Activated CD8-positive, alpha-beta memory T cell treated with anti-CD3 and anti-CD28 coated beads, Interleukin-2, amount 50 U/mL, for 48 hours (primary cell): ENCODE measurements at places on chromosomes 5 and 9.

GRCh38 chr5:179732918-179733771 is 523 bp downstream of the MAML1 start:
- DNase-seq, result peak; percentile 74

- peak; percentile 84 for DNase-seq
Observed at GRCh38 chr9:135602789-135603481, 36.4 kb downstream of the GLT6D1 start.

GRCh38 chr5:168578538-168579487 is at the start of gene PANK3:
Gene PANK3 (minus strand): TSS chr5:168579368. CDS start chr5:168579283, 85 bp downstream.
- DNase-seq, result no peak

- DNase-seq, result no peak
Observed at GRCh38 chr5:109936996-109937395, 247.3 kb downstream of the MAN2A1 start.

GRCh38 chr9:97176206-97176605 is 131.3 kb upstream of the CCDC180 start:
- no peak for DNase-seq

DNA sequence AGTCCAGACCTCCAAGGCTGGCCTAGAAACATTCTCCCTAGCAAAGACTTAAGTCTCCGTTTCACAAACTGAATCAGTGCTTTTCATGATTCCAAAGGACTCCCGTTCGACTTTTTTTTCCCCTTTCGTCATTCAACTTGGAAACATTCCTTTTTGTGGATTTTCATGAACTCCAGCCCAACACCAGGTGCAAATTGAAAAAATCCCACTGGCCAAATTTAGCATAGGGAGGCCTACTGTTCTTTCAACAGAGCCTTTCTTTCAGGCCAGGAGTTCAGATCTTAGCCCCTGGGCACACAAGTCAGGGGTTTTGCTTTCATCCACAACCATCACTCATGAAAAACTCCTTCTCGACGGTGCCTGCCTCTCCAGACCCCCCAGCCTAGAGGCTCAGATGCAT is 285.3 kb downstream of the PIK3R1 start:
- DNase-seq, result no peak

DNA sequence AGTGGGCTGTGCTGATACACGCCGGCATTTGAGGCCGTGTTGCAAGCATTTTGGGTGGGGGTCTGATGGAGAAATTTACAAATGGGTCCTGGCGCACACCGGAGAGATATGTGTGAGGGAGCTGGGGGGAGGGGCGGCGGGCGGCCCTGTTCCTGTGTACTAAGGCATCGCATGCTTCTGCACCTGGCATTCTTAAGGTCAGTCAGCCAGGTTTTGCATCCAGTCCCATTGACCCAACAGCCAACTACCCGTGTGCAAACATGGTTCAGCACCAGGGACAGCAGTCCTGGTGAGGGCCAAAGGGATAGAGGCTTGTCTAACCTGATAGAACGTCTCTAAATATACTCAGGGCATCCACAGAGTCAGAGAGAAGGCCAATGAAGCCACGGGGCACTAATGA is 839 bp downstream of the GABRG2 start:
- DNase-seq, result no peak

DNA sequence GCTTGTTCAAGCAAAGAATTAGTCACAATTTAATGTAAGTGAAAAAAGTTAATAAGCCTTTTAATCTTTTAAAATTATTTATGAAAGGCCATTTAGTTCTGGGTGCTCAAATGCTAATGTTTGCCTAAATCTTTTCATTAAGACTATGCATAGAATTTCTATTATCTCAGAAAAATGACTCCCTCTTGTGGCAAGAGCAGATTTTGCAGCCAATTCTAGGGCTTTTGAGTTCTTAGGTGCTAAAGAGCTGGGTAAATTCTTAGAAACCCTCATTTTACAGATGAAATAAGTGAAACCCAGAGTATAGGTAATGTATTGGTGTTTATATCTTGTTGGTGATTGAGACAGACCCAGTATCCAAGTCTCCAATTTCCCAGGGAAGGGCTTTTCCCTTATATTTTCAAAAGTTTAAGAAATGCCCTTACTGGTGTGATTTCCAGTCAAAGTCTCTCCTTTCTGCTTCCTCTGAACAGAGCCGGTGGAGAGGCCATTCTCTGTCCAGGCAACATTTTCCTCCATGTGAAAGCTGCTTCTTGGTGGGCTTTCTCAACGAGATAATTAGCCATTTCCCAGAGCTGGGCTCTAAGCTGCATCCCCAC is 24.1 kb upstream of the PCSK5 start:
- peak; percentile 51 for DNase-seq

GRCh38 chr9:109981091-109981490 is 201.1 kb downstream of the PALM2AKAP2 start:
- DNase-seq, result no peak

DNA sequence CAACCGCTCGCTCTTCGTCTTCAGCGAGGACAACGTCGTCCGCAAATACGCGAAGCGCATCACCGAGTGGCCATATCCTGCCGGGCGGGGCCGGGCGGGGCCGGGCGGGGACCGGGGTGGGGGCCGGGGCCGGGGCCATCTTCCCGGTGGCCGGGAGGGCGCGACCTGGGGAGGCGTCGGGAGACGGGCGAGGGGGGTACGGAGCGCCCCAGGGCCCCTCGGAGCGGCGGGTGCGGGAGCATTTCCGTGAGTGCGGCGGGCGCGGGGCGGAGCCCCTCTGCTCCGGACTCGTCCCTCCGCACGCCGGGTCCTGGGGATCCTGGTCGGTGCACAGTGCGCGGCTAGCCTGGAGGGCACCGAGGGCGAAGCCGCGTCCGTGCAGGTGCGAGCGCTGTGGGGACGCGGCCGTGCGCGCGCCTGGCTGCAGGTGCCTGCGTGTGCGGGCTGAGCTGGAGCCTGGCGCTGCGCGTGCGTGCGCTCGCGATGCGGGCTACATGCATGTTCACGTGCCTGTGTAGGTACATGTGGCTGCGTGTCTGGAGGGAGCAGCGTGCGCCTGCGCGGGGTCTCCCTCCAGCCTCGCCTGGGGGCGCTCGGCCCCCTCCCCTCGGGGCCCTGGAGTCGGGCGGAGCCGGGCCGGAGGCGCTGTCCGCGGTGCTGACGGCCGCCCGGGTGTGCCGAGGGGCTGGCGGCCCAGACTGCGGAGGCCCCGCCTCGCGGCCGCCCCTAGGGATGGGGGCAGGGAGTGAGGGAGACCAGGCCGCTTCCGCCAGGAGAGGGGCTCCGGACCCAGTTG is 762 bp downstream of the CACNA1B start:
- peak; percentile 73 for DNase-seq

- no peak for DNase-seq
Observed at GRCh38 chr9:84235511-84235910, 105.0 kb downstream of the SLC28A3 start.

DNA sequence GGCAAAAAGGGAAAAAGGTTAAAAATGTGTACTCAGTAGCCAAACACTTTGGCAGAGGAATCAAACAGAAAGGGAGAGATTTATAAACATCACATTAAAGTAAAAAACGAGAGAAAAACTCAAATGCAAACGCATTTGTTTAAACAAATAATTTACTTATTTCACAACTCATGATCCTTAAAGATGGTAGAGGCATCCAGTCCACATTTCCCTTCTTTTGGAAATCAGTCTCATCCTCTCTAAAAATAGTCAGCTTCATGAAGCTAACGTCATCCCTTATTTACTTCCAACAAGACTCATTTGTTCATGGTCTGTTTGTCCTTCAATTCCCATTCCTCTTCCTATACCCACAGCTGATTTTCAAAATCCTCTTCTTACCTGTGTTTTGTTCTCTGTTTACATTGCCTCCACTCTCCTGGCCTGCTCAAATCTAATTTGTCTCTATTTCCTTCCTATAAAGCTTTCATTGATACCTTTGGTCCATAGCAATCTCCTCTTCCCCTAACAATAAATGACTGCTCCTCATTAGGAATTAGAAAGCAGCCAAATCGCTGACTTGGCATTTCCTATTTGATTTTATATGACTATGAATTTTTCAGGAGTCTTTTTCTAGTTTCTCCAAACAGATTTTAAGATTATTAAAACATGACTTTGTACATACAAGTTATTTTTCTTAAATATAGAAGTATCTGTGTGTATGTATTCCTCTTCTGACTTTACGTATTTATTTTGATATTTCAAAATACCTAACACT is 805.3 kb downstream of the TLE1 start:
- no peak for DNase-seq

- DNase-seq, result no peak
Observed at GRCh38 chr5:150036513-150036912, 36.0 kb downstream of the HMGXB3 start.

GRCh38 chr5:31937226-31937625 is 236.9 kb downstream of the GOLPH3 start:
- no peak for DNase-seq

- DNase-seq, result no peak
Observed at GRCh38 chr9:91241909-91242308, 119.8 kb downstream of the AUH start.

DNA sequence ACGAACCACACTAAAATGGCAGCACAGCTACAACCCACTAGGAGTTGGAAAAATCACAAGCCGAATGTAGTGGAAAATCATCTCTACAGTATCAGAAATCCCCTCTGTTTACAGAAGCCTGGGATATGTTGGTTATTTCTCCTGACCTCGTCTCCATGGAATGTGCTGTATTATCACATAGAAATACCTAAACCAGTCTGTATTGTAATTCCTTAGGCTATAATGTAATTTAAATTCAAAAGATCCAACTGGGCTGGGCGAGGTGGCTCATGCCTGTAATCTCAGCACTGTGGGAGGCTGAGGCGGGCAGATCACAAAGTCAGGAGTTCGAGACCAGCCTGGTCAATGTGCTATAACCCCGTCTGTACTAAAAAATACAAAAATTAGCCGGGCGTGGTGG is 244.8 kb upstream of the MPDZ start:
- no peak for DNase-seq

DNA sequence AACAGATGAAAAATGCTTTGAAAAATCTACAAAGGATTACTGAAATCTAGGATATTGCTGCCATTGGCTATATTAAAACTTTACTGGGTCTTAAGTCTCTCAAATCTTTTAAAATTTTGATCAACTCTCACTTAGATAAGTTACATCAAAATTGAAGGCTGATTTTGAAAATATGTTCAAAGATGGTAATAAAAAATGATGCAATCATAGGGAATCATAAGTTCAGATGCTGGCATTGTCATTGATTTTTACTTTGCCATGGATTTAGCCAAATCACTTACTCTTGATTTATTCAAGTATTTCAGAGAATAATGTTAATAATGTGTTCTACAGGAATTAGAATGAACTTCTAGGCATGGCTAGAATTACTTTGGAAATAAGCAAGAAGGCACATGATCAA is 24.2 kb downstream of the LARS1 start:
- DNase-seq, result no peak

DNA sequence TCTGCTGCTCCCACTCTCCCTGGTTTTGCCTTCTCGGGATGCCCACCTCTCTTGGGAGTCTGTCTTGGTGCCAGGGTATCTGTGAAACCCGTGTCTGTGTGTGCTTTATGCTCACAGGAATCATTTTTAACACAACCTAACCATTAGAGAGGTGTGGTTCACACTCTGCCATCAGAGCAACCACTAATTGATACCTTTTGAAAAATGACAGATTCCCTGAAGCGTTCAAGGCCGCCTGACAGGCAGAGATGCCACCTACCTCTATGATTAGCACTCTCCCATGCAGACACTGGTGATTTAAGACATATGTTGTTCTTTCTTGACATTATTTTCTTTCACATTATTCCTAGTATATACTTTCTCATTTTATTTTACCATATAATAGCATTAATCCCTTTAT is 207.3 kb upstream of the SGCD start:
- DNase-seq, result no peak

DNA sequence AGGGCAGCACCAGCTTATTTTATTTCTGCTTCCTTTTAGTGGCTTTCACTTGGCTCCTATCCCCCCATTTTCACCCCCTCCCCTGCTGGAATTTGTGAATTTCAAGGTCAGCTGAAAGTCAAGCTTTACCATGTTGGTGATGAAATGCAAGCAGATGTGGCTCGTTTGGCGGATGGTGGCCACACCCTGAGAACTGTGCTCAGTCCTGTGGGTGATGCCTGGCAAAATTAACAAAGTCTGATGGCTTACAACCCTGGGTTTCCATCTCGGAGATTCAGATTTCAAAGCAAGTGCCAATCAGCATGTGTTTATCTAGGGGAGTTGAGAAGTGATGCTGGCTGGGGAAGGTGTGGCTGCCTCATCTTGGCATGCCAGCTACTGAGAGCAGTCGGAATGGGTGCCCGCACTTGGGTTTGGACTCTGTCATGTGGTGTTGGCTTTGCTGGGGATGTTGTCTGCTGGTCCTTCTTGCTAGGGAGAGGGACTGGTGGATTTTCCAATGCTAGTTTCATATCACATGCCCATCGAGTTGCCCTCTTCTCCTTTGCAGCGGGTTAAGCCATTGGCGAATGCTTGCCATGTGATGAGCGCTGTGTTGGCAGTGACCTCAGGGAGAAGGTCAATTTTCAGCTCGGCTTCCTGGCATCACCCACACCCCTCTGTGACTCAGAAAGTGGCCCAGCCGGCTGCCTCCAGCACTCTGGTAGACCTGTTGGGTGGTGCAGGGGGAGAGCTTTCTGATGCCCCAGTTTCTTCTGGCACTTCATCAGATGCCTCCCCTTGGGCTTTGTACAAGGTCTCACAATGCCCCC is 77.0 kb upstream of the PITX1 start:
- DNase-seq, result no peak
